IPS DF 6.9 (cell line): ENCODE measurements at places on chromosomes 4 and X.

- no peak for DNase-seq
Measured at GRCh38 chr4:189765736-189766135, 174.9 kb upstream of the FRG1 start.

GRCh38 chrX:104913348-104913747 lies 307.1 kb downstream of the TEX13A start:
- DNase-seq, result no peak

- no peak for DNase-seq
Measured at GRCh38 chrX:119363391-119363790, 35.7 kb upstream of the SLC25A43 start.

GRCh38 chr4:56688094-56688647 lies 7.1 kb upstream of the HOPX start:
- DNase-seq, result no peak
